ENCODE measurements at places on chromosomes 6 and 20.

DNA sequence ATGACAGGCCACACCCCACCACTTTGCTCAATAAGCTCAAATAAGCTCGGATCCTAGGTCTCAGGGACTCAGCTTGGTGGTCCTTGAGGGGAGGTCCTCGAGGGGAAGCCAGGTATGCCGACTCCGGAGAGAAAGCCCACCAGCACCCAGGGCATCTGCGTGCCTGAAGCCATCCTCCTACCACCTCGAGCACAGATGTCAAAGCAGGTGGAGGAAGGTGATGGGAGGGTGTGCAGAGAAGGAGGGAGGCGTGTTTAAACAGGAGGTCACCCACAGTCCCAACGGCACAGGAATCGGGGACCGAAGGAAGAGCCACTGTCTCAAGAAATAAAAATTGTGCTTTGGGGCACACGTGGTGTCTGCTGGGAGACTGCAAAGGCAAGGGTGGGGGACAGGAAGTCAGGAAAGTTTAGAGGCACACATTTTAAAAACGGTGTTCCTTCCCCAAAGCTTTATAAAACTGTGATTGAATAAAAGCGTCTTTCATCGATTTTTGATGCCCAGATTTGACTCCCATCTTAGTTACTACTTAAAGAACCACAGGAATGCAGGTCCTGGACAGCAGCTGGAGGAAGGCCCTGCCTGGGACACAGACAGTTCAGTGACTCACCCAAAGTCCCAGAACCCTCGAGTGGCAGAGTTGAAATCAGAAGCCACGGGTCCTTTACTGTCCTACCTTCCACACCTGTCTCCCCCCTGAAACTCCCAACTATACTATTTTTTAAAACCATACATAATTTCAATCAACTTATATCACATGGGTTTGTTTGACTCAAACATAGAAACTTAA lies 221.0 kb upstream of the PDE10A start:
- no peak for DNase-seq

- DNase-seq = no peak
These were observed 16.8 kb upstream of the SNX9 start for GRCh38 chr6:157806131-157806855.

DNA sequence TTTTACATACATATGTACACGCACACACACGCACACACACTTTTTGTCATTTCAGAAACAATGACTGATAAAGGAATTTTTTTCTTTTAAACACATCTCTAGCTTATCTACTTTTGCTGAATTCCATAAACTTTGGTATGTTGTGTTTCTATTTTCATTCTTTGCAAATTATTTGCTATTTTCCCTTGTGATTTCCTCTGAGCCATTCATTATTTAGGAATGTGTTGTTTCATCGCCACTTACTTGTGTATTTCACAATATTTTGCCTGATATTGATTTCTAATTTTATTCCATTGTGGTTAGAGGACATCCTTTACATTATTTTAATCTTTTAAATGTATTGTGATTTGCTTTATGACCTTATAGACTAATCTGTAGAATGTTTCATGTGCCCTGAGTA lies 23.6 kb upstream of the OR2J2 start:
- DNase-seq = no peak

DNA sequence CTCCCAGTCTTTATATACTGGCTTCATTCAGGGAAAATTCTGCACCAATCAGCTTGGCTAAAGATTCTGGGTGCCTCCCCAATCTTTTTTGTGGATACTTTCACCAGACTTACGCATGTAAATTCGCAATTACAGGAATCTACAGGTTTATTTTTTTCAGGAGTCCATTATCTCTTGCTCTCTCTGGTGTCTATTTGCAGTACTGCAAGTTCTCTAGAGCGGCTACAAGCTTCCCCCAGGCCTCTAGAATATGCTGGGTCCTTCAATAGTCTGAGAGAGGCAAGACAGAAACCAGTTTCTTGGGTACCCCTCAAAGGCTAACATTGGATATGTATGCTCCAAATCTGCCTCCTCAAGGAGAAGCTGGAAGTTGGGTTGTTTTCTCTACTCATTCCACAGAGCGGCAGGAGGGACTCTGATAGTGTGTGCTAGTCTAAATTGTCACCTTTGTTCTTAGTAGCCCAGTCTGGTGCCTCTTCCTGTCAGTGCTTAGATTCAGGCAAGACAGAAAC lies 58.5 kb downstream of the SUN5 start:
- DNase-seq = no peak

GRCh38 chr6:1701668-1702353 lies 92.1 kb downstream of the FOXC1 start:
- no peak for DNase-seq

DNA sequence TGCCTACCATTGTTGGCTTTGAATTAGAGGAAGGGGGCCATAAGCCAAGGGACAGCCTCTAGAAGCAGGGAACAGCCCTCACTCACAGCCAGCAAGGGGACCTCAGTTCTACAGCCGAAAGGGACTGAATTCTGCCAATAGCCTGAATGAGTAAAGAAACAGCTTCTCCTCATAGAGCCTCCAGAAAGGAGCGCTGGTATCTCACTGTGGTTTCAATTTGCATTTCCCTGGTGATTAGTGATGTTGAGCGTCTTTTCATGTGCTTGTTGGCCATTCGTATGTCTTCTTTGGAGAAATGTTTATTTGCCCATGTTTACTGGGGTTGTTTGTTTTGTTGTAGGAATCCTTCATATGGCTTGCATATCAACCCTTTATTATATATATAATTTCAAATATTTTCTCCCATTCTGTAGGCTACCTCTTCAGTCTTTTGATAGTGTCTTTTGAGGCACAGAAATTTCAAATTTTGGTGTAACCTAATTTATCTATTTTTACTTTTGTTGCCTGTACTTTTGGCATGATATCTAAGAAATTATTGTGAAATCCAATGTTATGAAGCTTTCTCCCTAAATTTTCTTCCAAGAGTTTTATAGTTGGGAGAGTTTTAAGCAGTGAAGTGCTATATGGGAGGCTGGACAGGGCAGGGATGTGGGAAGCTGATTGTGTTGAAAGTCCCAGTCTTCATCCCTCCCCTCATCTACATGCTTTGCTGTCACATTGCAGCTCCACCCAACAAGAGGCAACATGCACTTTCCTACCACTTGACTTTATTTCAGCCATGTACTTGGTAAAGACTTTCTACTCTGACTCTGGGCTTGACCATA lies 82.3 kb upstream of the SHLD1 start:
- DNase-seq = no peak

DNA sequence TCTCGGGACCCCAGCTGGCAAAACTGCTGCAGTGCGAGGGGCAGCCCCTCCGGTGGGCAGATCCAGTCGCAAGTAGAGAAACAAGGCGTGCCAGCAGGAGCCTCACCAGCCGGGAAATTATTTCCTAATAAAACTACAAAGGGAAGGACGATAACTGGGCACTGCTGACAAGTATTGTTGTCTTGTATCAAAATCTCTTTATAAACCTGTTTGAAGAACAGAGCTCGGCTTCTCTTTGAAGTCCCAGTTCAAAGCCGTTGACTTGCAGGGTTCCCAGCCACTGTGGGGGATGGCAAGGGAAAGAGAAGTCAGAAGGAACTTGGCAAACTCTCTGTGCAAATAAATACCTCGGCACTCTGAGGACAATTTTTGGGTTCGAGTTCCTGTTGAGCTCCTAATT lies 504.5 kb downstream of the CD83 start:
- no peak for DNase-seq

- DNase-seq = no peak
These were observed 148.0 kb upstream of the LRFN2 start for GRCh38 chr6:40735121-40735520.

GRCh38 chr6:78883651-78884050 lies 16.3 kb downstream of the IRAK1BP1 start:
- no peak for DNase-seq

DNA sequence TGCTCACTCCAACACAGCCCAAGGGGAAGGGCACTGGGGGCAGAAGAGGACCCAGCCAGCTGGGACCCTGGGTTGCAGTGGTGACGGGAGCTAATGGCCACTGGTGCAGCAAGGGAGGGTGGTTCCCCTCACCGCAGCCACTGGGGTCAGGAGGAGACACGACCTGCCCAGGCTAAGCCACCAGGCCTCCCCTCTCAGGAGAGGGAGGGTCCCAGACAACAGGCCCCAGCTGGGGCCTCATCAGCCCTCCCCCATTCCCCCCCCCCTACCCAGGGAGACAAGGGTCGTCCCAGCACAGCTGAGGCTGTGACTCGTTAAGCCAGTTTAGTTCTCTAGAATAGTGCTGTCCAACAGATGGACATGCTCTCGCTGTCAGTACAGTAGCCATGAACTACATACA lies 17.3 kb upstream of the MATN4 start:
- DNase-seq = no peak

DNA sequence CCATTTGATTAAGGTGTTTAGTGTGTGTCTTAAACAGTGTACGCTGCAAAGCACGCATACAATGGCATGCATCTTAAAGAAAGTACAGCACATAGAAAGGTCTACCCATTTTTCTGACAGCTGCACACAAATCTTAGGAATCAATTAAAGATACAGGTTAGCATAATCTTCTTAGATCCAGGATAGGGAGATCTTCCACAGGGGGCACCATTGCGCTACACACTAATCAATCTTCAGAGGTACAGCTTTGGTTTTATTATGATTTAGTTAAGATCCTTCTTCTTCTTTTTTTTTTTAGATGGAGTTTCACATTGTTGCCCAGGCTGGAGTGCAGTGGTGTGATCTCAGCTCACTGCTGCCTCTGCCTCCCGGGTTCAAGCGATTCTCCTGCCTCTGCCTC lies 63.7 kb upstream of the BEND3 start:
- no peak for DNase-seq

DNA sequence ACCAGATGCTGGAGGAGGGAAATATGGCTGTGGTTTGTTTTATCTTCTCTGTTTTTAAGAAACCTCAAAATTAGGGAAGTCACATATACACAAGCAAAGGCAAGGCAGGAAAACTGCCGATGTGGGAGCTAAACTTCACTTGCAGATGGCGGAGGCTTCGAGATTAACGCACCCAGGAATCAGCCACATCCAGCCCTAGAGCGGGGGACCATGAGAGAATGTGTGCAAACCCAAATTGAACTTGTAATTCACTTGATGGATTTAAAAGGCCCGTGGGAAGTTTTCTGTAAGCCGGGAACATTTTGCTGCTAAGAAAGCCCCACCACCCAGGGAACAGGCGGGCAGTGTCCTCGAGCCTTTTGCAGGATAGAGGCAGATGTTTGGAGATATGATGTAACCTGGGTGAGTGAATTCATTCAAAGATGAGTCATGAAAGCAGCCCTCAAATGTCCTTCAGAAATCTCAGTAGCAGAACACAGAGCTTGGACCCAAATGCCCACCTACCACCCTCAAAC lies 39.9 kb downstream of the PREX1 start:
- no peak for DNase-seq

DNA sequence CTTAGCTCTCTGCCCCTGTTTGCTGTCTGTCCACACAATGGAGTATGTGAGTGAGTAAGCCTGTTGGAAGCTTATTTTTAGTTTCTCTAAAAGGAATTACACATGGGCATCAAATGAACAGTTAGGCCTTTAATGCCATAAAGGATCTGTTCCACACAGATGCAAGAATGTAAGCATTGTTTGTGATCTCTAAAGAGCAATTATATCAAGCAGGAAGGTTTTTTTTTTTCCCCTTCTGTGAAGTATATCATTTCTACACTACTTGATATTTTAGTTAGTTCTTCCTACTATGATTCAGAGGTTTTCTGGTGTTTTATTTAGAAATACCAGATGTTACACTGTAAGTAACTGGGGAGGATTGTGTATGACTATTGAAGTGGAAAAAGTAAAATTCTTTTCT lies 627.5 kb downstream of the COL12A1 start:
- DNase-seq = no peak

DNA sequence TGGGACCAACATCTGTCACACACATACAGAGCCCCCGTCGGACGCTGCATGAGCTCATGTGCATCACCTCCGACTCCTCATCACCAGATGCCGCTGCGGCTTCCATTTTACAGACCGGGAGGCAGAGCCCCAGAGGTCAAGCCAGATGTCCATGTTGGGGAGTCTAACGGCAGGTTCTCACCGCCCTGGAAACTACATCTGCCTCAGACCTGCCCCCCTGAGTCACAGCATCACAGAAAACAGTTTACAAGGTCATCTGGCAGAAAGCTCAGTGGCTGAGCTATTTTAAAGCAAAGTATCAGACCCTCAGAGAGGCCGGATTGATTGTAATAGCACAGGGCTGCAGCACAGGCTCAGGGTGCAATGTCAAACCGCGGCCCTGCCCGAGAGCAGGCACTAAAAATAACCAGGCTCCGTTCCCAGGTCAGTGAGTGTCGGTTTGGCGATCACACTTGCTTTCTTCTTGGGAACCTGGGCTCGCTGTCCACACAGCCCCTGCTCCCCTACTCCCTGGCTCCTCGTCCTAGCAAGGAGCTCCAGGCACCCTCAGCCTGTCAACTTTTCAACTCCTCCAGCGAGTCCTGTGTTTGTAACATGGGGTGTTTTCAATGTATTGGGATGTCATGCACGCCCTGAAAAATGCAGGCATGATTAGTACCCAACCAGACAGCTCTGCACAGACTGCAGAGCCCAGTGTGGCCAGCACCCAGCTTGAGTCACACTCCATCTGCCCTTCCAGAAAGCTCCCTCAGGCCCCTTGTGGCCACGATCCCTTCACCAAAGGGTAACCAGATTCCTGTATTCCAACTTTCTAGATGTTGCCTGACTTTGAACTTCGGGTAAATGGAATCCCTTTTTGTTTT lies 264.5 kb downstream of the CDH4 start:
- DNase-seq = peak; percentile 75

DNA sequence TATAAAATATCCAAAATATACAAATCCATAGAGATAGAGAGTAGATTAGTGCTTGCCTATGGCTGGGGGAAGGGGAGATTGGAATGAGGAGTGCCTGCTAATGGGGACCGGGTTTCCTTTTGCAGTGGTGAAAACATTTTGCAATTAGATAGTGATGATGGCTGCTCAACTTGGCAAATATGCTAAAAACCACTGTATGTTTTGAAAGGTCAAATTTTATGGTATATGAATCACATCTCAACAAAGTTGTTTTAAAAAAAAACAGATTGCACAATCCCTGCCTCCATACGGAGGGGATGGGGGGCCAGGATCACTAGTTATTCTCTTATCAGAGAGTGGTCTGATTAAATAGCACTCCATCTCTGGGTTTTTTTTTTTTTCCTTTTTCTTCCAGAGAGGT lies 76.9 kb upstream of the RIPOR2 start:
- no peak for DNase-seq

DNA sequence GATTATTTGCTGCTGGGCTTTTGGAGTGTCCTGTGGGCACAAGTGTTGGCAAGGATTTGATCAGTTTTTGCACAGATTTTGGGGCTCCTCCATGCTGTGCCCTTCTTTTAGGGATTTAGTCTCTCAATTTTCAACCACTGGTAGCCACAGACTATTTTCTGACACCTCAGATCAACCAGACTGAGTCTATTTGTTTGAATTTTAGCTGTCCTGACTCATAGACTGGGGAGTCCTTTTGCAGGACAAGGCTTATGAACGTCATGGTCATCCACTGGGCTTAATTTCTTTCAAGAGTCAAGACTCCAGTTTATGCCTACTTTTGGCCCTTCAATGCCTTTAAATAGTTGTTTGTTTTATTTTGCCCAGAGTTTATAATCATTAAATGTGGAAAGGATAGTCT lies 59.3 kb downstream of the BCKDHB start:
- DNase-seq = no peak

- no peak for DNase-seq
These were observed 301.2 kb downstream of the LRFN2 start for GRCh38 chr6:40285996-40286395.
